ENCODE measurements at places on chromosomes 3 and 15.
A peak's percentile ranks its signal among the peaks of the same experiment; 100 is the strongest.

DNA sequence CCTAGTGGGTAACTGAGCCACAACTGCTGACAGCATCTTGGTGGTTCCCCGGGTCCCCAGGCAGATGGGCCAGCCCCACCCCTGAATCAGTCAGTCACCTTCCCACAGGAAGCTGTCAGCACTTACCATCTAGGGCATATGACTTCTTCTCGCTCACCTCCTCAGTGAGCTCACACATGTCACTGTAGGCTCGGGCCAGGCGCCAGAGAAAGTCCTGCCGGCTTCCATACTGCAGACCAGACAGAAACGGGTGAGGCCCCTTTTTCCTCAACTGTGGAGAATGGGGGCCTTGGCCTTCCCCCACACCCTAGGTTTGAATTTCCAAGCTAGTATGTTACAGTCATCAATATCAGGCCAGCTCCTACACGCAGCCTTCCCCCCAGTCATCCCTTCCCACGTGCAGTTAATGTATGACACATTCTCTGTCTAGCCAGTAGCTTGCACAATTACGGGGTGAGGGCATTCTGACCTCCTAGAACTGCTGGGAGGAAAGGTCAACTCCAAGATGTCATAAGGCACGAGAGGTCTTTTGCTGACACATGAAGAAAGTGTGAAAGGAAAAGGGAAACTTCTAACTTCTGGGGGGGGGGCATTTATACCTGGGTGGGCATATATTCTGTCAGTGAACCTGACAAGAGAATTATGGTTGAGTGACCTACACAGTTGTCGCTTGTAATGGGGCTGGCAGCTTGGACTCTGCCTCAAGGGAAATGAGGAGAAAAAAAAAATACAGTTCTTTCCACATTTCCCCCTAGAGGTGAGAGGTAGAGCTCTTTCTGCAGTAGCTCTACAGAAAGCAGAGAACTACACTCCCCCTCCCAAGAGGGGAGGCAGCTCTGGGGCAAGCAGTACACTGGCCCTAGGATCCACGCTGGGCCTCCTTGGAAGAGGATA lies 10.9 kb downstream of the RMDN3 start:
- peak; percentile 63 for DNase-seq

DNA sequence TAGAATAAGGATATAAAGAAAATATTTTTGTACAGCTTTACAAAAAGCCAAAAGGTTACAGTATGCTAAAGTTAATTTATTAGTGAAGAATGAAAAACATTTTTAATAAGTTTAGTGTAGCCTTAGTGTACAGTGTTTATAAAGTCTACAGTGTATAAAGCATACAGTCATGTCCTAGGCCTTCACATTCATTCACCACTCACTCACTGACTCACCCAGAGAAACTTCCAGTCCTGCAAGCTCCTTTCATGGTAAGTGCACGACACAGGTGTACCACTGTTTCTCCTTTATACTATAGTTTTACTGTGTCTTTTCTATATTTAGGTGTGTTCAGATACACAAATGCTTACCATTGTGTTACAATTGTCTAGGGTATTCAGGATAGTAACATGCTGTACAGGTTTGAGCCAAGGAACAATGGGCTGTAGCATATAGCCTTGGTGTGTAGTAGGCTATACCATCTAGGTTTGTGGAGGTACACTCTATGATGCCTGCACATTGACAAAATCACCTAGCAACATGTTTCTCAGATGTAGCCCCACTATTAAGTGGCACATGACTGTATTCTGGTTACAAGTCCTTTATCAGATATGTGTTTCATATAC lies 197.1 kb upstream of the KBTBD8 start:
- no peak for DNase-seq

- DNase-seq: no peak
Observed at GRCh38 chr3:79016587-79017376, 751.0 kb downstream of the ROBO1 start.

DNA sequence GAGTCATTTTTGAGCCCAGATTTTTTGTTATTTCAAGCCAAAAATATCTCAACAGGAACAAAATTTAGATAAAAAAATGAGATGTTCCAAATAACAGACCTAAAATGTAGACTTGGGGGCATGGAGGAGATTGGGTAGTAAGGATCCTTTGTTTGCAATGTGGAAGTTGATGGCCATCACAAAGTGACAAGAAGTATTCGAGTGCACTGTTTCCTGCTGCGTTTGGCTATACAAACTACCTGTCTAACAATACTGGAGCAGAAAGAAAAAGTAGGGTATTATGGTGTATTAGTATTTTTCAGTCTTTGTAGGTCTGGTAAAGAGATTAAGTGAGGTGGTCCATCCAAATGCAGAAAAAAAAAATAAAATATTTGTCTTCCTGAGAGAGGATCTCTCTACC lies 284.2 kb downstream of the C3orf38 start:
- DNase-seq: no peak

- DNase-seq: no peak
Observed at GRCh38 chr3:60383345-60383744, 867.9 kb downstream of the FHIT start.

GRCh38 chr15:92366381-92366780 lies 27.3 kb upstream of the ST8SIA2 start:
- DNase-seq: no peak

DNA sequence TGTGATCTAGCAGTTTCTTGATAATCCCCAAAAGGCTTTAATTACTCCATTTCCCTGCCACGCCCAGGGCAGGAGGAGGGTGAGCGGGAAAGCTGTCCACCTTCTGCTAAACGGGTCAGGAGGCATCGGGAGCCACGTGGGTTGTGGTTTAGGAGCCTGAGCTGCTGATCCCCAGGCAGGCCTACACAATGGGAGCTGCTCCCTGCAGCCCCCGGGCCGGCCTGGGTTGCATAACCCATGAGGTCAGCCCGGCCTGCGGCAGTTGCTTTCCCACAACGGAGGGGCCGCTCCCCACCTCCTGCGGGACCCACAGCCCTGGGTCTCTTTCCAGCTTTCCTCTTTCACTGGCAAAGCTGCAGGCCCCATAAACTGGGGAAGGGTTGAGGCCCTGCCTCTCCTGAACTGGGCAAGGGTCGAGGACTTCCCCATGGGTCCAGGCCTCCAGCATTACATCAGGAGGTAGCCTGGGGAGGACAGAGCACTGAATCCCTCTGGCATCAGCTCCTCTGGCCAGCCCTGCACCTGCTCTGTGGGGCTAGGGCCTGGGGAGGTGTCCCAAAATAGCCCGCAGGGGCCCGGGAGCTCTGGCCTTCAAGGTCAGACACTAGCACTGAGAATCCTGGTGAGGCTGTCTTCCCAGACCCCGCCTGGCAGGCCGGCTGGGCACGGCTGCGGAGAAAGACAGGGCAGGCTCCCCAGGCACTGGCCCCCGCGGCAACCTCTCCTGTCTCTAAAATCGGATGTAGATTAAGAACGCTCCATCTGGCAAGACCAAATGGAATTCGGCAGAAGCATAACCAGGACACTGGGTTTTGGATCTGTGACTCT lies 47.3 kb downstream of the ZDHHC19 start:
- DNase-seq: peak; percentile 64

DNA sequence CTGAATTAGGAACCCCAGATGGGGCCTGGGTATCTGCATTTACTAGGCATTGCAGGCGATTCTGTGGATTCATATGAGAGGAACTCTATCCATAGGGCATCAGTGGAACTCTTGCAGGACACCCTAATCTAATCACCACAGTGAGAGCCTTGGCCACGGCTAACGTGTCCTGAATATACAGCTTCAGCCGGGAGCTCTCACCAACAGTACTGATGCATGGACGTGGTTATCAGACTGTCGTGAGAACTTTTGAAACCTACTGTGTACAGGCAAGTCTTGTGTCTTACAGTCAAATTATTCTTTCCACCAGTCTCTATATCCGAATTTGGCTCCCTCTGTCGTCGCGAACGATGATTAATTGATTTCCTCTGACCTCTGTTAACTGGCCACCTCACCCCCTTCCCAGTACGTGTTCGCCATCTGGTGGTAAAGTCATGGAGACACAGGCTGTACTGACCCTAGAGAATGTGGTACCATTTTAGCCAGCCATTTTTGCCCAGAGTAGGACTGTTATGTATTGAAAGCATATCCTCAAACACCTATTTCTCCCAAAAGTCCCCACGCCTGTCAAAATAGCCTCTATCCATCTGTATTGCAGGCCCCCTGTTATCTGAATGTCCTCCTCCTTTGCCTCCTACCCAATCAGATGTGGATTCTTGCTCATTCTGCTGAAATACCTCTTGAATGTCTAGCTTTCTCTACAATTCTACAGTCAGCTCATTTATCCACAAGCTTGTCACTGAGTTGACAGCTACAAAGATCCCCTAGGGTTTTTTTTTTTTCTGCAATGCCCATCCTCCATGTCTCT lies 39.7 kb downstream of the GLDN start:
- DNase-seq: peak; percentile 85

DNA sequence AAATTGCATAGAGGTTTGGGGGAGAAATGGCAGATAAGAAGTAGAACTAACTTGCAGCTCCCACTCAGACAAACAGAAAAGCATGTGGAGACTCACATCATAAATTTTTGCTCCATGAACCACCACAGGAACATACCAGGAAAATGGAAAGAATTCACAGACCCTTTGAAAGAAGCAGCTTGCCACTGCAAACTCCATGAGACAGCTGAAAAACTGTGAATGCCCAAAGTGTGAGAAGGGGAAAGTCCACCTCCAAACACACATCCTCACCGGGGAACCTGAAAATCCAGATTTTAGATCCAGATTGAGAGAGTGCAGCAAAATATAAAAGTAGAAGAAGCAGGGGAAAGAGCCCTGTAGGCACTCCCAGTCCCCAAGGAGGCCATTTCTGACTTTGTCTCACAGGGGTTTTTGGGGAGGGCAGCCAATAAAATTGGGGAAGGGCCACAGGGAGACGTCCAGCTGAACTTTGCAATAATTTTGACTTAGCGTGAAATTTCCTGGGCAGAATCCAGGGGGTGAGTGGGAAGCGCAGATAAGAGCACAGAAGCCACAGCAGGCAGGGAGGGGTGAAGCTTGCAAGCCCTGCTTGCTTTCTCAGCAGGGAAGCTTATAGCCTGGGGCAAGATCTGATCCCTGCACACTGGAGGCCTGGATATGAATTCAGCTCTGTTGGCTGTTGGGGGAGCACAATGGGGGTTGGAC lies 183.4 kb upstream of the UBE2E2 start:
- DNase-seq: peak; percentile 54

DNA sequence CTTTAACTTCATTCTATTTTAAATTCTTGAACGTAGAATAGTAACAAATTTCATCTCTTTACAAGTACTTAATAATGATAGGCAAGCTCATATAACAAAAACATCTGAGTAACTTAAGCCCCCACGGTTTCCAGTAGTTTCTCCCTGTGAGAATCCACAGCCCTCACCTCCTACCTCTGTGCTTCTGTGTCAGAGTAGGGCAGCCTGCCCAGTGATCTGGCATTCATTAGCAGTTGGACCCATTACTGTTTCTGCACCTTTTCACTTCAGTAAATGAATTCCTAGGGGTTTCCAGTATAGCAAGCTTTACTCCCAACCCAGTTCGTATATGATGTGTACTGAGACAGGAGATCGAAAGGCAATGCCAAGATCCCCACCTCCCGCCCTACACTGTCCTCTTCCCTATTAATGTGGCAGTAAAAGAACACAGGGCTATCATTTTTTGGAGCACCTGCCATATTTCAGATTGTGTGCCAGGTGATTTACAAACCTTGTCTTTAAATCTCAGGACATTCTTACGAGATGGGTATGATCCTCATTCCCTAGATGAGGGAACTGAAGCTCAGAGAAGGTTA lies 40.8 kb downstream of the EIF2AK4 start:
- DNase-seq: no peak

- DNase-seq: peak; percentile 33
Observed at GRCh38 chr3:52374173-52374572, 58.1 kb downstream of the DNAH1 start.

- DNase-seq: no peak
Observed at GRCh38 chr3:126348308-126348920, 8.8 kb downstream of the KLF15 start.

DNA sequence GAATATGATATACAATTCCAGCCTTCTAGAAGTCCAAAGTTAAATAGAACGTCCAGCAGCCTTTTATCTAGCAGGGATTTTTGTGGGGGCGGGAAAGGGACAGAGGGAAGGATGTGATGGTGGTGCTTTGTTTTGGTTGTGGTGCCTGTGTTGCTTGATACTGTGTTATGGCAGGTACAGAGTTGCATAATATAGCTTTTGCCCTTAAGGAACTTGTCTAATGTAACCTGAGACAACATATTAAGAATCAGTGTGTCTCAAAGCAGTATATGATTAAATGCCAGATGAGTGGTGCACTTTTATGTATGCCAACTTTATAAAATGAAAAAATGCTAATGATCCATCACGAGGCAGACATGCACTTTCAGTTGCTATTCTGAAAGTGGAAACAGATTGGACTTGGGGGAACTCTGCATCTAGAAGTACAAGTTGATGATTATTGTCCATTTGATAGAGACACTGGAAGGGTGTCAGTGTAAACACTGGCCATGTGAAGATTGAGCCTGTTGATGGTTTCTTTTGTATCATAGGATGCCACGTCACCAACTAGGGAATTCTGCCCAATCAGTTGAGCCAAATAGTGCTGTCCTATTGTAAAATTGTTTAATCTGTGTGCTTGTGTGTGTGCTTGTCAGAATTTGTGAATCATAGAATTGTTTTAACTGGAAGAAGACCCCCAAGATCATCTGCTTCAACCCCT lies 23.0 kb downstream of the NEO1 start:
- no peak for DNase-seq

GRCh38 chr3:46947981-46948791 lies 28.4 kb downstream of the CCDC12 start:
- peak; percentile 64 for DNase-seq

DNA sequence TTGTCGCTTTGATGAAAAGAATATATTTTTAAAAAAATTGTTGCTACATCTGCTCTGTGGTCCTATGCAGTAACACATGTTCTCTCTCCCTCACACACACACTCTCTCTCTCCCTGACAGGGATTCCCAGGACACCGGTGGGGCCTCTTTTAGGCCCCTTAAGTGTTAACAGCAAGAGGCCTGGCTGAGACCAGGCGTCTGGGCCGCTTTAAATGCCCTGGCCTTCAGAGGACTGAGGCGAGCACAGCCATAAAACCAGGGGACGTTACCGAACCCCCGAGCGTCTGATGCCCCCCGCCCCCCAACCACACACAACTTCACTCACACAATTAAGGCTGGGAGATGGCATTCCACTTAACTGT lies 1.7 kb downstream of the BNC1 start:
- DNase-seq: no peak

DNA sequence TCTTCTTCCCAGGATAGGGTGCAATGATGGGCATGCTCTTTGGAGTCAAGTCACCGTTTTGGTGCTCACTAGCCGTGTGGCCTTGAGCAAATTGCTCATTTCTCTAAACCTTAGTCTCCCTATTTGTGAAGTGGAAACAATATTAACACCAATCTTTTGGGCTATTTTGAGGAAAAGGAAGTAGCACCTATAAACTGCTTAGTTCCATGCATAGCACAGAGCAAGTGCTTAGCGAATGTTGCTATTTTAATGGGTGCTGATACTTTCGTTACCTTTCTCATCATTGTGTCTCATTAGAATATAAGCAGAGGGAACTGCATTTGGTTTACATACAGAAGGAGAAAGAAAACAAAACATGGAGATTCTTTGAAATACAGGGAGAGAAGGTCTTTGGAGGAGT lies 66.1 kb downstream of the BOC start:
- DNase-seq: no peak
